KBM-7 (cell line): ENCODE measurements at places on chromosomes 16 and 17.

DNA sequence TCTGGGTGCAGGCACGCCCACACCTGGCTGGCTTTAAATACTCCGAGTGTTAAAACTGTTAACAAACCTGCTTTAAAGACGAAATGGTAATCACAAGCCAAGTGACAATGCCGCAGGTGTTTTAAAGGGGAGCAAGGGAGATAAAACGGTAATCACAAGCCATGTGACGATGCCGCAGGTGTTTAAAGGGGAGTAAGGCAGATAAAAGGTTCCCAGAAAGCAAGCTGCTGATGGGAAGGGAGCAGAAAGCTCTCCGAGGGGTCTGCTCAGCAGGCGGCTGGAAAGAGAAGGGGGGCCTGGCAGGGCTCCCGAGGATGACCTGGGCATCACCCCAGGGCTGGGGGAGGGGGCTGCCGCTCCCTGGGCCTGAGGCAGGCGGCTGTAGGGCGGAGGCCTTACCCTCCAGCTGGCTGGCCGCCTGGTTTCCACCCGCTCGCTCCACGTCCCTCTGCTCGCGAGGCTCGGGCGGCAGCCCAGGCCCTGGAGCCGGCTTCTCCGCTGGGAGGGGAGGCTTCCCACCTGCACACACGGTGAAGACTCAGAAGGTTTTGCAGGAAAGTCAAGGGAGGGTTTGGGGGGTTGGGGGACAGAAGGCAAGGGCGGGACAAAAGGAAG is 12.1 kb downstream of the NDUFAF8 start:
- no peak for DNase-seq

DNA sequence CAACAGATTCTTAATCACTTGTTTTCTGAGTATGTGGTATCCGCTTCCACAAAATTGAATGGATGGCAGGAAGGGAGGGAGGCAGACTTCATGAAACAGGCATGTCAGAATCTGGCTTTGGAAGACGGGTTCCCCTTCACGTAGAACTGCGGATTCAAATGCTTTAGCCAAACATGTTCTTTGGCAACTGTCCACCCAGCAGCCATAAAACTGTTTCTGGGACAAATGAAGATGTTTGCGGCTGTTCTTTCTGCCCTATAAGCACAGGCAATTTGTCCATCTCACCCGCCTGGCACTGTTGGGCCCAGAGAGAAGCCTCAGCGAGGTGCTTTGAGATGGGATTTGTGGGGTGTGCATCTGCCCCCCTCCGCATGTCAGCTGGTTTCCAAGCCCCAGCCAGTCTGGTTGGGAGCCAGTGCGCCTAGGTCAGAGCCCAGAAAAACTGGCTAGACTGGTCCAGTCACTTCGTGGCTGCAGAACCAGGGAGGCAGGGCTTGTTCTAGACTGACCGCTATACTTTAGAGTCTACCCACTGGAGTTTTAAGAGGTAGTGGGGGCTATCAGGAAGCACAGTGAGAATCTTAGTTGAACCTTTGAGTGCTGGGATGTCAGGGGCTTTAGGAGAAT is 6.3 kb downstream of the CRHR1 start:
- no peak for DNase-seq

DNA sequence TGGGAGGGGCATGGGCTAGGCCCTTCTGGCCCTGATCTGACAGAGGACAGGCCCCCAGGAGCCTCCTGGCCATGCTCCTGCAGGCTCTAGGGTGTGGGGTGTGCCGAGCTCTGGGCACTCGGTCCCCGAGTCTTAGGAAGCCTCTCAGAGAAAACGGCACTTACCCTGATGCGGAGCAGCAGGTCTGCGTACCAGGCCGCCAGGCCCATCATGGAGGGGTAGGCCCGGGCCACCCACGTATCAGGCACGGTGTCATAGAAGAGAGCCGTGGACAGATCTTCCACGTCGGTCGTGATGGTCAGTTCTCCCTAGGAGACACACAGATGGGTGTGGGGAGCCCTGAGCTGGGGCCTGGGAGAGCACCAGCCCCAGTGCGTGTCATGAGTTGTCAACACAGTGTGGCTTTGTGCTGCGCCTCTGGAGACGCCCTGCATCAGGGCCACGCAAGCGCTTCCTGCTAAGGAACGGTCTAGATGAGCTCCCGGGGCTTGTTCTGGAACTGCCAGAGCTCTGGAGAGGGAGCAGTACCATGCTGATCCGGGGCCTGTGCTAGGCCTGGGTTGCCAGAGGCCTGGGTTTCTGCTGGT is 47.9 kb downstream of the PGS1 start:
- no peak for DNase-seq

DNA sequence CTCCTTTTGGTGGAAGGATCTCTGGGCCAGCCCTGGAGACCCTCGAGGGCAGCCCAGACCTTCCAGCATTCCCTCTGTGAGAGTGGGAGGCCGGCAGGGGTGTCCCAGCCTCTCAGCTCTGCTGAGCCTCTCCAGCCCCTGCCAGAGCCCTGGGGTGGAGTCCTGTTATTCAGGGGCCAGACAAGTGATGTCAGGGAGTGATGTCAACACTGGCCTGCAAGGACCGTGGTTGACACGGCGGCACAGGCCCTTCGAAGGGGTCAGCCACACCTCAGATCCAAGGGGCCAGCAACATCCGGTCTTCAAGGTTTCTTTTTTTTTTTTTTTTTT is 231.2 kb downstream of the KATNIP start:
- DNase-seq, result no peak

DNA sequence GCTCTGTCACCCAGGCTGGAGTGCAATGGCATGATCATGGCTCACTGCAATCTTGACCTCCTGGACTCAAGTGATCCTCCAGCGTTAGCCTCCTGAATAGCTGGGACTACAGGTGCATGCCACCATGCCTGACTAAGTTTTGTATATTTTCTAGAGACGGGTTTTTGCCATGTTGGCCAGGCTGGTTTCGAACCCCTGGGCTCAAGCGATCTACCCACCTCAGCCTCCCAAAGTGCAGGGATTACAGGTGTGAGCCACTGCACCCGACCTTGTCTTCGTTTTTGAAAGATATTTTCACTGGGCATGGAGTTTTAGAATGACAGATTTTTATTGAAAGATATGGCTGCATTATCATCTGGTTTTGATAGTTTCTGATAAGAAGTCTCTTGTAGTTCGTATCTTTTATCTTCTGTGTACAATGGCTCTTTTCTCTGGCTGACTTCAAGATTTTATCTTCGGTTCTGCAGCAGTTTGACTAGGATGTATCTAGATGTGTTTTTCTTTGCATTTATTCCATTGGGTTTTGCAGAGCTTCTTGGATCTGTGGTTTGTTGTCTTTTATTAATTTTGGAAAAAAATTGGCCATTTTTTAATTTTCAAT is 14.6 kb downstream of the ADGRG5 start:
- DNase-seq, result no peak

GRCh38 chr17:30413109-30413508 is 34.4 kb downstream of the CPD start:
- DNase-seq, result no peak

- DNase-seq, result no peak
Measured at GRCh38 chr17:17355426-17355825, 52.3 kb downstream of the NT5M start.

DNA sequence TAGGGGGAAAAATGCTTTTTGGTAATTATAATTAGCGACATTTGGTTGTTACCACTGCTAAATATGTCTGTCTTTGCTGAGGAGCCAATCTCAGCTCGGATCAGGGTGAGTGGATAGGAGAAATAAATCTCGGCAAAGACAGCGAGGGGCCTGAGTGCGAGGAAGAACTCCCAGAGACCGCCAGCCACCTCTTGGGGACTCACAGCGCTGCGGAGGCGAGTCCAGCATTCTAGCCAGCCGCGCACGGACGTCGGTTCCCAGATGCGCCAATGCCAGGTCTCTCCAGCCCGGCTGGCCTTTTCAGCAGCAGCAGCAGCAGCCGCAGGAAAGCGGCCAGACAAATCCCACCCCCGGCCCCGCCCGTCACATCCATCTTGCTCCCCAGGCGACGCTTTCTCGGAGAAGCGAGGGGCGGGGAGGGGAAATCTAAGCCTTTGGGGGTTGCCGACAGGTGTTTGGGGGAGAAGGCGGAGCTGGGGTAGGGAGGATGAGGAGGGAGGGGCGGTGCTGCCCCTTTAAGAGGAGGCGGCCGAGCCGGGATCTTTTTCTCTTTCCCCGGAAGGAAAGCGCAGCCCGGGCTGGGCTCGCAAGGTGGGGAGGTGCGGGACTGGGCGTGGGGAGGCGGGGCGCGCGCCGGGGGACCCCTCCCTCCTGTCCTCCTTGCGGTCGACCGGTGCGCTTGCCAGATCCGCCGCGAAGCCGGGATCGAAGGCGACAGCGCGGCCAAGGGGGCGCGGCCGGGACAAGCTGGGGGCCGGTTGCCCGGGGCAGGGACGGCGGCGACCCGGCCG is at the start of gene ITGA3:
Gene ITGA3 (plus strand): TSS at position 685 of the 791 bp plus-strand sequence. CDS start 330 bp downstream, outside the sequence.
- peak; percentile 28 for DNase-seq

- no peak for DNase-seq
Measured at GRCh38 chr16:64013856-64014255, 1108.0 kb downstream of the CDH11 start.

- no peak for DNase-seq
Measured at GRCh38 chr17:58527949-58528348, 13.5 kb upstream of the MTMR4 start.

DNA sequence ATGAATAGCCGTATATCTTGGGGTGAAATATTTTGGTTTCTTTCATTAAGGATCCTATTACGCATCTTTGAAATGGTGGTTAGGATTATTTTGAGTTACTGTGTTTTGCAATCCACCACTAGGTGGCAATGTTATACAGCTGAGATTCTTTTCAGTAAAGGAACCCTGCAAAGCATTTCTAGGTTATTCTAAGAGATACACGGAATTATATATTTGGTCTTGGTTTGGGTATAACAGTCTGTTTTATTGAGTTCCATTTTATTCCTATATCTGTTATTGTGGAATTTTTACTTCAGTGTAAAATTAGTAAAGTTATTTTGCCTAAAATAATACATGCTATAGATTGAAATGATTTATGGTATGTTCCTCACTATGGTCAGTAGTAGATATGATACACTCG is 62.9 kb upstream of the CPHXL start:
- DNase-seq, result peak; percentile 68

- DNase-seq, result no peak
Measured at GRCh38 chr17:63528183-63528582, 5.0 kb downstream of the KCNH6 start.

GRCh38 chr16:51343411-51343810 is 192.3 kb upstream of the SALL1 start:
- no peak for DNase-seq

DNA sequence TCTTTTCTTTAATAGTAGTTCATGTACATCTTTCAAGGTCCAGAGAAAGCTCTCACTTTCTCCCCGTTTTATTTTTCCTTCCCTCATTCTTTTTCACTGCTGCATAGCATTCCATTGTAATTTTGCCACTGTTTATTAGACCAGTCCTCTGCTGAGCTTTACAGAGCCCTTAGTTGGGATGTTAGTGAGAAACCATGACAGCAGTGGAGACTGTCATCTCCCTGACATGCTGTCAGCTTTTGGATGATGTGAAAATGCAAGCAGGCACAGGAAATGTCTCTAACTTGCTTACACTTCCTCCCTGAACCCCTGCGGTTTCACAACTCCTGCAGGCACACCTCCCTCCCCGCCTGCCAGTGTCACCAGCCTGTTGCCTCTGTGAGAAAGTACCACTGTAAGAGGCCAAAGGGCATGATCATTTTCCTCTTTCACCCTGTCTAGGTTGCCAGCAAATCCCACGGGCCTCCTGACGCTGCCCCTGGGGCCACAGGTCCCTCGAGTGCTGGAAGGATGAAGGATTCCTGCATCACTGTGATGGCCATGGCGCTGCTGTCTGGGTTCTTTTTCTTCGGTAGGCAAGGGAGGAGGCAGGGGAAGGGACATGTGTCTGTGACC is at the start of gene ITGAL:
Gene ITGAL (plus strand): TSS at position 415 of the 615 bp plus-strand sequence. CDS start 96 bp downstream, at position 511.
- DNase-seq, result peak; percentile 92

DNA sequence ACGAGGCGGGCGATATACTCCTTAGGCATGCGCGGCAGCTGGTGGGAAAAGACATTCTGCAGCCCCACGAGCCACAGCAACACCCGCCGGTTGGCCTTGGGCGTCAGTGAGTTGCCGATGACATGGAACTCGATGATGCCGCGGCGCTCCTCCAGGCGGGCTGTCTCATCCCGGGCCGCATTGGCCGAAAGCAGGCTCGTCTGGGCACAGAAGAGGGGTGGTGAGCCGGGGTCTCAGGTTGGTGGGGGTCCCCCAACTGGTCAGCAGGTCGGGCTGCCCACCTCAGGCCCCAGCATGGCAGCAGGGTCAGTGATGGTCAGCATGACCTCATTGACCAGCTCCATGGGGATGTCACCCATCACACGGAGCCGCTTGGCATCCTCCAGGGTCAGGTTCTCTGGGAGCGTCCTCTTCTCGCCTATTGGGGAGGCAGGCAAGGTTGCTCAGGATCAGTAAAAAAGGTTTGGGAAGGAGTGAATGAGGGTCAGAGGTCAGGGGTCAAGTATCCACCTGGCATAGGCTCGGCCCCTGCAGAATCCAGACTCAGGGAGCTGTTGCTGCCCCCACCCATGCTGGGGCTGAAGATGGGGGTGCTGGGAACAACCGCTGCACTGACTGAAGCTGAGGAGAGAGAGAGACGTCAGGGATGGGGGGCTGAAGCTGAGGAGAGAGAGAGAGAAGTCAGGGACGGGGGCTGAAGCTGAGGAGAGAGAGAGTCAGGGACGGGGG is 3.6 kb downstream of the KAT2A start:
- DNase-seq, result no peak

- DNase-seq, result peak; percentile 84
Measured at GRCh38 chr16:10485698-10486382, 94.6 kb downstream of the EMP2 start.

DNA sequence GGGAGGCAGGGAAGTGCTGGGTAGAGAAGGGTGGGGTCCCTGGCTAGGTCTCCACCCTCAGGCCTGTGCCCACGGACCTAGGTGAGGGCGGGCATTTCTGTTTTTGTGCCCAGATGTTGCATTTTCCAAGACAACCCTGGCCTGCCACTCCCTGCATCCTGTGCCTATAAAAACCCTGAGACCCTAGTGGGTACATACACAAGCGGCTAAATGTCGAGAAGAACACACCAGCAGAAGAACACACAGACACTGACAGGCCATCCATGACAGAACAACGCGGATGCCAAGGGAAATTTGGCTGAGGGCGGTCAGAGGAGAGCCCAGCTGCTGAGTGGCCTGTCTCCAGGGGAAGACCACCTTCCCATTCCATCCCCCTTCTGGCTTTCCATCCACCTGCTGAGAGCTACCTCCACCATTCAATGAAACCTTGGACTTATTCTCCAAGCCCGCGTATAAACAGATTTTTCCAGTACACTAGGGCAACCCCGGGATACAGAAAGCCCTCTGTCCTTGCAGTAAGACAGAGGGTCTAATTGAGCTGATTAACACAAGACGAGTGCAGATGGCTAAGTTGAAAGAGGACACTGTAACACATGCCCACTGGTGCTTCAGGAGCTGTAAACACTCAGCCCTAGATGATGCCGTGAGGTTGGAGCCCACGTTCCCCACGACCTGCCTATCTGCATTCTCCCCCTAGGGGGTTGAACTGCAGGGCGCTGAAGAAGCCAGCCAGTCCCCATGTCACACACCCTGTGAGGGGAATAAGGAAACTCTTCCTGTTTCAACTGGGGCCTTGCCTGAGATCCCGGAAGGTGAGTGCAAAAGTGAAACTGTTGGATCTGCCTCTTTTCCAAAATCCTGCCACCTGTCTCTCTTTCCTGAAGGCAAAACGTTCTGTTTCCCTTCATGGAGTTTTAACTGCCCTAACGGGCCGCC is 147.2 kb upstream of the COX10 start:
- DNase-seq, result no peak

GRCh38 chr16:85903559-85903958 is 4.6 kb downstream of the IRF8 start:
- DNase-seq, result no peak
